Globus pallidus (tissue), 1 donor: ENCODE measurements at places on chromosomes 6 and 20.

- DNase-seq: no peak
Observed at GRCh38 chr6:149963212-149963461, 606 bp upstream of the ULBP1 start.

GRCh38 chr6:3811191-3811590 is 38.0 kb upstream of the FAM50B start:
- peak; percentile 40 for DNase-seq

GRCh38 chr6:63415286-63415685 is 95.5 kb upstream of the LGSN start:
- no peak for DNase-seq

GRCh38 chr6:147676495-147677199 is 168.2 kb downstream of the SAMD5 start:
- no peak for DNase-seq

DNA sequence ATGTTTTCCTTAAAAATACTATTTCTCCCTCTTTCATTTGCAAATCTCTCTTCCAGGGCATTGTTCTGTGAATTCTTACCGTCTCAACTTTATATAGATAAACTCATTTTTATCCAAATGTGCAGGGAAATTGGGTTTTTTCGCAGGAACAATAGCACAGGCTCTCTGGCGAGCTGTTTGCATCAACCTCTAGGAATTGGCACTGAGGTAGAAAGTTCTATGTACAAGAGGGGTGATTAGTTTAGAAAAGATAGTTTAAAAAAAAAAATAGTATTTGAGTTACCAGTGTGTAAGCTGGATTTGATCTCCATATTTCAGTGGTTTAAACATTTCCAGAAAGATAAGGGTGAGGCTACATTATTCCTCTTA is 129.7 kb upstream of the BTN3A2 start:
- no peak for DNase-seq

- peak; percentile 35 for DNase-seq
Observed at GRCh38 chr6:136745300-136745699, 47.0 kb downstream of the MAP3K5 start.

GRCh38 chr20:17761604-17762003 is 61.8 kb downstream of the BANF2 start:
- DNase-seq: no peak

DNA sequence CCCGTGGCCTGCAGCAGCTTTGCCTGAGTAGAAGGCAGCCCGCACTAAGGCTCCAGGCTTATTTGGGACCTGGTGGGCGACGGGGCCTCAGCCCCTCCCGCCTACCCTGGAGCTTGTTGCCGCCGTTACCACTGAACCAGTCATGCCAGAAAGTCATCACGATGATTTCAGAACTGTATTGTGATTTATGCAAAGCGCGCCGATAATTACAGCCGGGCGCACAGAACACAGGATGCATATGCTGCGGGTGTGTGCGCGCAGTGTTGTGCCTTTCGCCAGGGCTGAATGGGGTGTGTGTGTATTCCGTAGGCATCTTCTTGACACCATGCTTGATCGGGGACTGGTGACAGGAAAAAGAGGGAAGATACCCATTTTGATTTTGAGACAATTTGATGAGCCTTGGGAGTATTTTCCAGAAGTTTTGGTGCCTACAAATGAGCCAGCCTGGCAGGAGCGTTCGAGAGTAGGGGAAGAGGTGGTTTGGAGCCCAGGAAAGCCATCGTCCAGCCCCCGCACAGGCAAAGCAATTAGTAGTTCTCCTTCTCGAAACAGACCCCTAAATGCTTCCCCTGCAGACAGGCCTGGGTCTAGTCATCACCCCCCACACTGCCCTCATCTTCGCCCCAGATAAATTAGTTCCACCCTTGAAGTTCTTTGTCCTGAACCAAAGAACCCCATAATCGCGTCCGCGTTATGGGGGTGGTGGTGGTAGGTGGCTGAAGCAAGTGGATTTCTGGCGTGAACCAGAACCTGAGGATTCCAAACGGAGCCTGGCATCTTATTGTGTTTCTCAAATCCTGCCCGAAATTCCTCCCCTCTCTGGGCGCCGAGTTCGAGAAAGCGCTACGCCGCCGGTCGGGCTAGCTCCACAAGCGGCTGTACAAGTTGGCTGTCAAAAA is 1.9 kb upstream of the NR2E1 start:
- DNase-seq: no peak

DNA sequence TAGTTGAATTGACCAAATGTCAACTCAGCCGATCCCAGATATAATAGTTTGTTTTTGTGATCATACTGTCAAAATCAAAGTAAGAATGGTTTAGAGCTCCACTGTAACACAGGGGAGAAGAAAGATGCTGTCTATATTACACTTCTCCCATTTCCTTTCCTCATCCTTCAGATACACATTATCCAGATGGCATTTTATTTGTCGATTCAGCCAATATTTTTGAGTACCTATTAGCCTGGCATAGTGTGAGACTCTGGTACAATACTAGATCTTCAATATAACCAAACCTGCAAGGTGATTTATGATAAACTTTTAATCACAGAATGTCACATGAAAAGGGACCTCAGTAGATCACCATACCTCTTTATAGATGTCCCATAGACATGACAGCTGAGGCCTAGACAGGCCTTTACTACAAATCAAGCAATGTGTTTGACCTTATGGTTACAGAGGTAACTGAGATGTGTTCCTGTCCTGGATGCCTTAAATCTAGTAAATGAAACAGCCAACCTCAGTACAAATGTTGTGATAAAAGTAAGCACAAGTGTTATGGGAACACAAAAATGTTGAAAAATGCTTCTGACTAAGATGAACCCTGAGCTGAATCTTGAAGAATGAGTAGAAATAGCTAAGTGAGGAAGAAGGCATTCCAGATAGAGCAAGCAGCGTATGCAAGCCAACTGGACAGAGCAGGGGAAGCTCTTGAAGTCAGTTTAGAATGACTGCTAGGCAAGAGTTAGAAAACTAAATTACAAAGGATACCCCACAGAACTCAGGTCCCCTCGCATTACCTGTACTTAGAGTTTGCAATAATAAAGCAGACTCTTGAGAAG is 1.9 kb downstream of the FBXO9 start:
- DNase-seq: no peak

DNA sequence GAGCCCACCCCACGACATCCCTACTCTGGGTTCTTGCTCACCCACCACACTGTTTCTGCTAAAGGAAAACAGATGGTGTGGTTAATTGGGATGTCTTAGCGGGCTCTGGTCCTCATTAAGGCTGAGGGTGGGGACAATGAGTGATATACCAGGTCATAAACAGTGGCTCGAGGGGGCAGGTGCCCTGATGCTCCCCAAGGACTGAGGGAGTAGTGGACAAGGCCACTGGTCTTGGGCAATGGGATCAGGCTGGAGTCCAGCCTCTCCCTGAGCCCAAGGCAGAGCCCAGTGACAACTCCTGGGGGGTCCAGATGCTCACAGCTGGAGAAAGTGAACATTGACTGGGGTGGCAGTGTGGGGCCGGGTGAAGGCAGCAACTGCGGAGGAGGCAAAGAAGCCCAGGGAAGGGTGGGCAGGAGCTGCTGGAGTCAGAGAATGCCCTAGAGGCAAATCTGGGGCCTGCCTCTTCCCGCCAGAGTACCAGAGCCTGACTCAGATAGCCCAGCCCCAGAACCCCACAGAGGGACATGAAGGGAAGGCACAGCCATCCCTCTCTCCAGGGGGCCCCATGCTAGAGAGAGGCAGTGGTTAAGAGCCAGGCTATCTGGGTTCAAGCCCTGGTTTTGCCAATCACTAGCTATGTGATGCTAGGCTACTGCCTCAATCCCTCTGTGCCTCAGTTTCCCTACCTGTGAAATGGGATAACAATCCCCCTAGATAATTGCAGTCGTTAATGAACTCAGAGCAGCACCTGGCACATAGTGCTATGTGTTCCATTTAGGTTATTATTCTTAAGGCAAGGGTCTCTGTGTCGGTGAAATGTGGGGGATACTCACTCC is 72.3 kb downstream of the MRPL14 start:
- DNase-seq: no peak

- DNase-seq: no peak
Observed at GRCh38 chr6:170098428-170099170, 192.3 kb downstream of the DLL1 start.

DNA sequence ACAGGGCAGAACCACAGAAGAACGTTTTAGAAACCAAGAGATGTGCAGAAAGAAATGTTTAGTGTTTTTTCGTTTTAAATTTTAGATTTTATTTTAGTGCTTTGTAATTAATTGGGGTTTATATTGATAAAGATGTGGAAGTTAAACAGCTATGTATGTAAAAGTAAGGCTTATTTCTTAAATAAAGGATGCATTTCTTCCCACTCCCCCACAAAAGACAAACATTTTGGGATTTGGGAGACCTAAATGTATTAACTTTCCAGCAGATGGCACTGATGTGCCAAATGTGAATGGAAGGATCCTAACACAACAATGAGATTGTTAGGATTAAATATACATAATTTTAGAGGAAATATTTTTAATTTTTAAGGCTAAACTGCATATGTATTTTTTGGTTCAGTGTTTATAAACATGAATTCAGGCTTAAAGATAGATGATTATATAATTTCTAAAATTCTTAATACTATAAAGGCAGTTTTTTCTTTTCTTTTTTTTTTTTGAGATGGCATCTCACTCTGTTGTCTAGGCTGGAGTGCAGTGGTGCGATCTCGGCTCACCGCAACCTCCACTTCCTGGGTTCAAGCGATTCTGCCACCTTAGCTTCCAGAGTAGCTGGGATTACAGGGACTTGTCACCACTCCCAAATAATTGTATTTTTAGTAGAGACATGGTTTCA is 12.0 kb downstream of the PFDN4 start:
- DNase-seq: no peak

DNA sequence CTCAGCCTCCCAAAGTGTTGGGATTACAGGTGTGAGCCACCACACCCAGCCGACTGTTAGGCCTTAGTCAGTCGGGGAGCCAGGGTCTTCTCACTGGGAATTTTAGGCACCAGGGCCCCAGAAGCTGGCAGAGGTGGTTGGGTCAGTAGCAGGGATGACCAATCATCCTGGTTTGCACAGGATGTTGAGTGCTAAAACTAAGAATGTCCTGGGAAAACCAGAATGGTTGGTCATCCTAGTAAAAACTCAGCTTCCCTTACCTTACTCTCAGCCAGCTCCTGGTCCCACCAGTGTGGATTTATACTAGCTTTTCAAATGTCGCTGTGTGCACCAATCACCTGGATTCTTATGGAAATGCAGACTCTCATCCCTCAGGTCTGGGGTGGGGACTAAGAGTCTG is 31.8 kb downstream of the KCNG1 start:
- DNase-seq: no peak

- DNase-seq: no peak
Observed at GRCh38 chr20:61810738-61811135, 254.9 kb downstream of the TAF4 start.

DNA sequence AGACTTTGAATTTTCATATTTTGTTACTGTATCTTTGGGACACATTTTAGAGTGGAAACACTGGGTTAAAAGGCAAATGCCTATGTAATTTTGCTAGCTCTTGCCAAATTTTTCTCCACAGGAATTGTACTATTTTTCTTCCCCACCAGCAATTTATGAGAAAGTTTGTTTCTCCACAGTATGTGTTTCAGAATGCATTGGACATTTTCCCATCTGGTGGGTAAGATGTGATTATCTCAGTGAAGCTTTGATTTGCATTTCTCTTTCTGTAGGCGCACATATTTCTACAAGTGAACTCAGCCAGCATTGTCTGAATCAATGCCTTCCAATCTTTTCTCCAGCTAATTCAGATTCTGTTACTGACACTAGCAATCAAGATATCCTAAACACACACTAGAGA is 157.8 kb downstream of the RCAN2 start:
- no peak for DNase-seq

- DNase-seq: no peak
Observed at GRCh38 chr6:110664933-110665332, 150.3 kb downstream of the CDK19 start.

DNA sequence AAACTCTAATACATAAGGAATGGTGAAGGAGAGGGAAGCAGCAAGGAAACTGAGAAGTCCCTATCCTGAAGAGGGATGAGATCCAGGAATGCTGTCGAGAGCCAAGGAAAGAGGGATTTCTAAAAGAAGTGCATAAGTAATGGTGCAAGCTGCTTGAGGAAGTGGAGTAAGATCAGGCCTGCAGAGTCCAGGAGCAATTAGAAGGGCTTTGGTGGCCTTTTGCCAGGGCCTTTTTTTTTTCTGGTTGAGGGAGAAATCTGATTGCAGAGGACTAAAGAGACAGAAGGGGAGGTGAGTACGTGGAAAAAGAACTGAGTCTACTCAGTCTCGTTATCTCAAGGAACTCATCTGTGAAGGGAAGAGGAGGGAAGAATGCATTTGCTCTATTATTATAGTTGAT is 396.2 kb downstream of the UTRN start:
- DNase-seq: no peak

DNA sequence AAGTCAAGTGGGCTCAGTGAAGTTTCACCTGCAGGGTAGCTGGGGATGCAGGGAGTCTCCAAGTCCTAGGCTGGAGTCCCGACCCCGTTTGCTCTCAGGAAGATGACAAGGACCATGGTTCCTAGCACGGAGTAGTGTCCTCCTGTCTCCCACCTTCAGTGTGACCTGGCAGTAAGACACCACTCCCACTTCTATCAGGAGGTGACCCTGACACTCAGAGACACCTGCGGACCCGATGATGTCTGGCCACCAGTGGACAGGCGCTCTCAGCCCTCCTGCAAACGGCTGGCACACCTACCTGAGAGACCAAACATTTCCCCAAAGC is 1.1 kb downstream of the SOD2 start:
- no peak for DNase-seq

GRCh38 chr20:20003031-20003954 is 13.9 kb upstream of the NAA20 start:
- DNase-seq: peak; percentile 66

- DNase-seq: peak; percentile 5
Observed at GRCh38 chr6:38404900-38405556, 234.7 kb downstream of the BTBD9 start.

DNA sequence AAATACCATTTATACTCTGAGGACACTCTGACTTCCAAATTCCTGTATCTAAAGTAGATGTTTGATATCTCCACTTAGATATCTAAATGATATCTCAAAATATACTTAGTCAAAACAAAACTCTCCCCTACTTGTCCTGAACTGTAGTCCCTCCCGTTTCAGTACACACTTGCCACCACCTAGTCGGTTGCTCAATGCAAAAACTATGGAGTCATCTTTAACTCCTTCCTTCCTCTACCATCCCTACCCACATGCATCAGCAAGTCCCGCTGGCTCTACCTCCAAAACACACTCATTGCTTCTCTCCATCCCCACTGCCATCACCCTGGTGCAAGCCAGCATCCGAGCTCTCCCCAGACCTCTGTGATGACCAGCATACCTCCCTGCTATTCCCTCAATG is 13.2 kb downstream of the STX7 start:
- no peak for DNase-seq

- no peak for DNase-seq
Observed at GRCh38 chr6:3725145-3726047, 26.1 kb downstream of the PXDC1 start.
